Posterior vena cava (tissue), 2 donors: ENCODE measurements at places on chromosomes 4 and X. TPM values are rescaled to one million over a fixed set of nuclear protein-coding genes. Genes with fewer than 3 reads are reported as not detected.

The CDS1 gene
- total RNA-seq = 0.65 TPM

The PHEX gene
- 0.33 TPM for total RNA-seq

The CAPN6 gene
- total RNA-seq = 0.33 TPM

The TRO gene
- total RNA-seq = 6.7 TPM

The VEGFD gene
- 2.7 TPM for total RNA-seq

The CXCL1 gene
- total RNA-seq = 2.2 TPM

DNA sequence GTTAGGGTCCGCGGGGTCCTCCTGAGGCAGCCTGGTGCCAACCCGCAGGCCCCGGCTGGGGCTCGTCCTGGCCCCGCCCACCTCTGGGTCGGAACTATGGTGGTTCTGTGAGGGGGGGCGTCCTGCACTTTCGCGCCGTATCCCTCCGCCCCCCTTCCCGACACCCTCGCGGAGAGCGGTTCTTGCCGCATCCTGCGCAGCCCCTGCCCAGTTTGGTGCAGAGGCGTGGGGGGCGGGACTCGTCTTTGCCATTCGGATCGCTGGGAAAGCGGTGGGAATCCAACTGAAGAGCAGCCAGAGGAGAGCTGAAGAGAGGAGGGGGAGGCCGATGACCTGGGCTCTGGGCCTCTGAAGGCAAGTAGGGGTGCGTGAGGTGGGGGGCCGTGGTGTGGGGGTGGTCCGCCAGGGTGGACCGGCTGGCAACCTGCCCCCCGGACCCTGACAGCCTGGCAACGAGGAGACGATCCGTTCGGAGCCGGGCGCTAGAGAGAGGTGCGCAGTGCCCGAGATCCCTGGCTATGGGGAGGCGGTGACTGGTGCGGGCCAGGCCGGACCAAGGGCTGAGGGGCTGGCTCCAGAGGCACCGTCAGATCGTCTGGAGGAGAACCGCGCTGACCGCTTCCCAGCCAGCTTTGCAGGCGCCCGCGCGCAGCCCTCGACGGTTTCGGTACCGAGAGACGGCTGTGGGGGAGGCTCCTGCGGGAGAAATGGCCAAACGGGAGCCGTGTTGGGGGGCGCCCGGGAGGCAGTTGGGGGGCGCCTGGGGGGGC lies at the start of gene GPRASP1:
GPRASP1 (plus strand) TSS at position 242 of the 770 bp plus-strand sequence. CDS start 2,431 bp downstream, outside the sequence.
- DNase-seq = peak; percentile 86

DNA sequence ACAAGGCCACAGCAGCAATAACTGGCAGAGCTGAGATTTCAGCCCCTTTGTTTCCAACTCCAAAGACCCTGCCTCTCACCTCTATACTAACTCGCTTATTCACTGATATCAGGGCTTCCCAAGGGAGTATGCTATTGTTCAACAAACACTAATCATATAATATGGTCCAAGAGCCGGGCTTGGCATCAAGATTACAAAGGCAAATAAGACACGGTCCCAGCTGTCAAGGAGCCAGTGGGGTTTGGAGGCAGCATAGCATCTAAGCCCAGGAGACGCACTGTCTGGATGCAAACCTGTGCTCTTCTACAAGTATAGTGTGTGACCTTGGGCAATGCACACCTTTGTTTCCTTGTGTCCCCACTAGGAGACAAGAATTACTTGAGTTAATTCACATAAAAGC lies 28.7 kb downstream of the PAPSS1 start:
- DNase-seq = no peak

- DNase-seq = no peak
Observed at GRCh38 chr4:140239311-140239710, 85.3 kb upstream of the MAML3 start.

GRCh38 chrX:23736030-23736429 lies 7.0 kb downstream of the ACOT9 start:
- no peak for DNase-seq

- no peak for DNase-seq
Observed at GRCh38 chr4:159368320-159368719, 265.4 kb downstream of the RAPGEF2 start.

- no peak for DNase-seq
Observed at GRCh38 chr4:40365766-40366165, 30.6 kb downstream of the CHRNA9 start.

GRCh38 chrX:12978205-12979025 lies 3.5 kb downstream of the TMSB4X start:
- peak; percentile 85 for DNase-seq

- DNase-seq = no peak
Observed at GRCh38 chrX:10649265-10649664, 28.9 kb upstream of the MID1 start.

GRCh38 chr4:1283711-1284110 lies 6.0 kb upstream of the MAEA start:
- DNase-seq = no peak

- DNase-seq = no peak
Observed at GRCh38 chrX:21843179-21843578, 3.8 kb downstream of the MBTPS2 start.
